ENCODE measurements at places on chromosomes 2 and 18.
A peak's percentile ranks its signal among the peaks of the same experiment; 100 is the strongest.

- peak; percentile 24 for DNase-seq
Observed at GRCh38 chr18:35521133-35521532, 23.4 kb upstream of the INO80C start.

DNA sequence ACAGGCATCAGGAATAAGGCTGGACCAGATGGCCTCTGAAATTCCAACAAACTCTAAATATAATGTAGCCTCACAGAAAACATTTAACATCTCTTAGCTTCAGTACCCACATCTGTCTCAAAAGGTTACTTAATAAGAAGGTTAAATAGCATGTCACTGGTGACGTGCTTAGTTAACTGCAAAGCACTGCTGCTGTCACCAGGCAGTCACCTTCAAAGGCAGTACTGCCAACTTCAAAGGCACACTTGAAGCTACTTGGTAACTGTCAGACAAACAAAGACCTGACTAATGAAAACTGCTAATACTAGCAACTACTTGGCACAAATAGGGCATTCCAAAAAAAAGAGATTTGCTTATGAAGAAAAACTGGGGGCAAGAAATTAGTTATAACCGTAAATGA is 36.2 kb downstream of the EPG5 start:
- DNase-seq = no peak

GRCh38 chr18:22346401-22346952 is 71.2 kb downstream of the CTAGE1 start:
- DNase-seq = no peak

DNA sequence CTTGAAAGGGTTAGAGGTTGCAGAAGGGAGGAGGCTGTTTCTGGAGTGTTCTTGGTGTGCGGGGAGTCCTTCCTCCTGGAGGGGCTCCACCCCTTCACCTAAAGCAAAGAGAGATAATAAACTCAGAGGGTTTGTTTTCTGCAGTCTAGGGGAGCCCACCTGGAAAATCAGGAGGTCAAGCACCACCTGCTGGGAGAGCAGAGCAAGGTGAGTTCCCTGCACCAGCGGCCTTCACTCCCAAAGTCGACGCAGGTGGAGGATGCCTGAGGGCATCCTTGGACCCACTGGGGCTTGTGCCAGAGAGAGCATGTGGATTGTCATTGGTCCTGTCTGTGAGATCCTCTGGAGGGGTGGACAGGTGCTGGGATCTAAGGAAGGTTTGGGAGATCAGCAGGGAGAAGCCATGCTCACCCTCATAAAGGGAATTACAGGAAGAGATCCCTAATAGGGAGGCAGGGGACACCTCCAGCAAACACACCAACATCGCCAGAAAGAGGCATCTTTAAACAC is 116.7 kb downstream of the KCNF1 start:
- no peak for DNase-seq

DNA sequence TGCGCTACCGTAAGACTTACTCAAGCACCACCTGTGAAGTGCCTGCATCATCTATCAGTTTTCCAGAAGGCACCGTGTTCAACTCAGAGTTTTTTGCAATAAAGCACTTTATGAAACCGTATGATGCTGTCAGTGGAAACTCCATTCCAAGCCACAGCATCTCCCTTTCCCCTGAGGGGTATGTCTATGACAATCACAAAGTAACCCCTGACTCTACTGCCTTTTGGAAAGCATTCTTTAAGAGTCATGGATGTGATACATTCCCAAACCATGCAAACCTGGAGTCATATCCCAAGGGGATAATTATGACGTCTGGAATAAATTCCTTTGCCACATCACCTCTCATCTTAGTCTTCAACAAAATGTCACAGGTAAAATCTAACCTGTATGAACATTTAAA is 39.2 kb downstream of the UNC50 start:
- no peak for DNase-seq

GRCh38 chr2:100524331-100524730 is 38.5 kb upstream of the PDCL3 start:
- DNase-seq = no peak

DNA sequence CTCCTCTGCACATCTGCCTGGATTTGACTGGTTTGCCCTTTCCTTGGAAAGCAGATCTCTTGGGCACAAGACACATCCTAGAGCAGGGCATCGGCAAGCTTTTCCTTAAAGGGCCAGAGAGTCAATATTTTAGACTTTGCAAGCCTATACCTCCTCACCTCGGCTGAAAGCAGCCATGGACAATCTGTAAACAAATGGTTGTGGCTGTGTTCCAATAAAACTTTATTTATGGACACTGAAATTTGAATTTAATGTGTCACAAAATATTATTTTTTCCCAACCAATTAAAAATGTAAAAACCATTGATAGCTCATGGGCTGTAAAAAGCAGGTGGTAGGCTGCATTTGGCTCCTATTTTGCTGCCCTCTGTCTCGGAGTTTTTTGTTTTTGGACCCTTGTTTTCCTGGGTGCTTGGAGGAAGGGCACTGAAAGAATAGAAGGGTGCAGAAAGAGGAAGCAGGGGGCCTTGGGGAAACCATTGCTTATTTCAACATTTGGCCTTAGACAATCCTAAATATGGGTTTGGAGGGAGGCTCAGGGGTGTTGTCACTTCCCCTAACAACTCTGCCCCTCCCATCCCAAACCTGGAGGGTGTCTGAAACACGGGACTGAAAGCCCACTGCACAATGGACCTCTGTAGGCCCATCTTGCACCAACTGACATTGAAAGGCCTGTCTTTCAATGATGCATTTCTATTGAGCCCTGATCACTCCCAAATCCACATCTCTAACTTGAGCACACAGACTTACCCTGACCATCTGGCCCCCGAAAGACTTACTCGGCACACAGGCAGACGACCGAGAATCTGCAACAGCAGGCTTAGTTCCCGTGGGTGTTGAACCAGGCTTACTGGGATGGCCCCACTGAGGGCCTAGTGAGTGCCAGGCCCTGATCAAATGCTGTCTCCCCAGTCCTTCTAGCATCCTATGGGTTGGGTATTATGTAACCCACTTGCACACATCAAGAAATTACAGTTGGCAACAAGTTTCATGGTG is 7.1 kb upstream of the ZFP36L2 start:
- no peak for DNase-seq

GRCh38 chr2:185473838-185474237 is 264.8 kb upstream of the FSIP2 start:
- DNase-seq = no peak

DNA sequence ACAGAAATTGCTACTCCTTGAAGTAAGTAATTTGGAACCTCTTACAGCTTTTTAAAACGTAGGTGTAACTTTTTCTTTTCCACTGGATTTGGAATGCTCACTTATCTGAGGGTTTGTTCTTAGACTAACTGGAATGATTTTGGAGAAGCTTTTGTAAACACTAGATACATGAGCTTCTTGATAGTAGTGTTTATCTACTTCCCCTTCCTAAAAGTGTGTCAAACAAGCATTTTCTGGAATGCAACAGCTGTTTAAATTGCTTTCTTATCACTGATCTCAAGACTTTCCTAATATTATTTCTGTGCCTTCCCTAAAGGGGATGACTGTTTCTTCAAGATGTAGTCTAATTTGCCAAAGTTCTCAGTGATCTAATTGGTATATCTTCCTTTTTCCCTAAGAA is 282.6 kb downstream of the CCDC178 start:
- DNase-seq = no peak

- DNase-seq = no peak
Observed at GRCh38 chr2:145750612-145751011, 1230.7 kb upstream of the ZEB2 start.

DNA sequence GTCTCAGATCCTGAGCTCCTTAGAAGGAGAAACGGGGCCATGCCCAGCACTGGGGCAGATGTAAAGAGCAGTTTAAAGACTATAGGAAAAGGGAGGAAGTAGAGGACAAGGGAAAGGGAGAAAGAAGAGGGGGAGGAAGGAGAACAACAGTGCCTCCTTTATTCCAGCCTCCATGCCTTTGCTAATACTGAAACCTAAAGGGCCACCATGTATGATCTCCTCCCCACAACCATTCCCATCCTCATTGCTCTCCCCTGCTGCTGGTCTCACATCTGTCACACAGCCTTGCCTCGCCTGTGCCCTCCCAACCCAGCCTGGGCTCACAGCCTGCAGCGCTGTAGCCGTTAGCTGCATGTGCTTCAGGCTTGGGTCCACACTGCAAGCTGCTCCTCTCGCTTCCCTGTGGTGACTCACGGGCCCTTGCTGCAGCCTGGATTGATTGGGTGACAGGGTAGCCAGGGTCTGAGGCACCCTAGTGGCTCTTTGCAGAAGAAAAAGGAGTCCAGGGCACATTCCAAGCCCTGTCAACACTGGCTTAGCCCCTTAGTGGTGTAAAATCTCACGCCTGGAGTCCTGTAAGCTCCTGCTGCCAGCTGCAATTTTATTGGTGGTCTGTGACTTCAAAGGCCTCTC is 281.9 kb downstream of the SRBD1 start:
- DNase-seq = no peak

- no peak for DNase-seq
Observed at GRCh38 chr2:45404807-45405297, 206.2 kb downstream of the SRBD1 start.

DNA sequence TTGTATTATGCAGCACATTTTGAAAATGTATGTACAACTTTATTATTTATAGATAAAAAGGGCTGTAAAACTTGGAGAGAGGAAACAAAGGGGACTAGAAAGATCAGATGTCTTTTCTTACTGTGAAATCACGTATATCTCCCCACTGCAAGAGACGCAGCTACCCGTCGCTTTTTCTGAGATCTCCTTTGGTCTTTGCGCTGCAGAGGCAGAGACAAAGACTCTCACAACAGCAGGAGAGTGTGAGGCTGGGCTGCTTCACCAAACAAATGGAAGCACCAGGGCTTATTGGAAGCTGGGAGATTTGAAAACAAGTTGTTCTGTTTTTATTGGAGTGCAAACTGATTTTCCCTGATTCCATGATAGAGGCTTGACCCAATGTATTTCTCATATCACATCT is 129.0 kb upstream of the PARD3B start:
- no peak for DNase-seq

DNA sequence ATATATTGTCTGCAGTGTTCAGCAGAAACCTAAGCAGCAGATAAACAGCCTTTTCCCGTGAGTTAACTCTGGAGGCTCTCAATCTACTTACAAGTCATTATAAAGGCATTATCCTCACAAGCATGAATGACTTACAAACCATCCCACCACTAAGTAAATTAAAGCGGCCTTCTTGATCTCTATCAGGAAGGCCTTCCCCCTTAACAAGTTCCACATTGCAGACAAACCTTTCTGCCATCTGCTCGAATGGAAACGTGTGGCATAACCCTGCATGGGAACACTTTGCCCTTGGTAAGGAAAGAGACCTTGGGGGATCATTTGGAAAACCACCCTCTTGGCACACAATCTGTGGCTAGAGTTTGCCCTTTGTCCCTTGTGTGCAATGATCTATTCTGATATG is 199.5 kb downstream of the OSR1 start:
- DNase-seq = no peak

GRCh38 chr2:60966507-60967405 is 50.8 kb upstream of the PEX13 start:
- no peak for DNase-seq

DNA sequence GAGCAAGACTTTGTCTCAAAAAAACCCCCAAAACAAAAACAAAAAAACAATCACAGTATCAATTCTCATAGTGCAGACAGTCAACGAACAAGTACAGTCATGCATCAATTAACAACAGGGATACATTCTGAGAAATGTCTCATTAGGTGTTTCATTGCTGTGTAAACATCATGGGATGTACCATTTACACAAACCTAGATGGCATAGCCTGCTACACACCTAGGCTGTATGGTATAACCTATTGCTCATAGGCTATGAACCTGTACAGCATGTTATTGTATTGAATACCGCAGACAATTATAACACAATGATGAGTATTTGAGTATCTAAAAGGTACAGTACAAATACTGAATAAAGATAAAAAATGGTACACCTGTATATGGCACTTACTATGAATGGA is 67.8 kb upstream of the LMAN1 start:
- DNase-seq = no peak

GRCh38 chr2:25309402-25309801 is 32.3 kb downstream of the DNMT3A start:
- DNase-seq = peak; percentile 87

GRCh38 chr2:119460076-119460475 is 28.4 kb downstream of the TMEM37 start:
- DNase-seq = no peak

GRCh38 chr2:232976176-232976575 is 36.9 kb downstream of the NGEF start:
- DNase-seq = no peak

GRCh38 chr18:58726671-58727070 is 55.4 kb downstream of the MALT1 start:
- DNase-seq = no peak

GRCh38 chr2:16303761-16304160 is 361.9 kb downstream of the CYRIA start:
- no peak for DNase-seq

GRCh38 chr2:221385716-221386115 is 186.4 kb downstream of the EPHA4 start:
- DNase-seq = no peak

DNA sequence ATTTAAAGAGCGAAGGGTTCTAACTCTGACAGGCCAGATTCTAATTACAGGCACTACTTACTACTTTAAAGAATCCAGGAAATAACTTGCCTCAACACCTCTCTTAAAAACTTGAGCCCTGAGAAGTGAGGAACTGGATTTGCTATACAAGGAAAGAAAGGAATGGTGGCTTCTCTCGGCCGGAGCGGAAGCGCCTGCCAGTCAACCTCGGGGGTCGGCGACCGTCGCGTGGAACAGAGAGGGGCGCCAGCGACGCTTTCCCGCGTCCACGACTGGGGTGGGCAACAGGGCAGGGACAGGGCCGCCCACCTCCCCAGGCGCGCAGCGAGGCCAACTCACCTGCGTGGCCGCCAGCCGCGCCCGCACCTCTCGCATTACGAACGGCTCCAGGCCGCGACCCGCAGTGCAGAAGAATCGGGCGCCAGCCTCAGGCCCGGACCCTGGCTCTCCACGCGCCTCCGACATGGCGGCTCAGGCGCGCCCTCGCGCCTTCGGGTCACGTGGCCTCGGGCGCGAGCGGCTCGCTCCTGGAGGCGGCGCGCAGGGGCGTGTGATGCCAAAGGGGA is at the start of gene THUMPD2:
Gene THUMPD2 (minus strand): TSS at position 484 of the 566 bp plus-strand sequence. CDS start 19 bp downstream, at position 465.
- DNase-seq = peak; percentile 91

DNA sequence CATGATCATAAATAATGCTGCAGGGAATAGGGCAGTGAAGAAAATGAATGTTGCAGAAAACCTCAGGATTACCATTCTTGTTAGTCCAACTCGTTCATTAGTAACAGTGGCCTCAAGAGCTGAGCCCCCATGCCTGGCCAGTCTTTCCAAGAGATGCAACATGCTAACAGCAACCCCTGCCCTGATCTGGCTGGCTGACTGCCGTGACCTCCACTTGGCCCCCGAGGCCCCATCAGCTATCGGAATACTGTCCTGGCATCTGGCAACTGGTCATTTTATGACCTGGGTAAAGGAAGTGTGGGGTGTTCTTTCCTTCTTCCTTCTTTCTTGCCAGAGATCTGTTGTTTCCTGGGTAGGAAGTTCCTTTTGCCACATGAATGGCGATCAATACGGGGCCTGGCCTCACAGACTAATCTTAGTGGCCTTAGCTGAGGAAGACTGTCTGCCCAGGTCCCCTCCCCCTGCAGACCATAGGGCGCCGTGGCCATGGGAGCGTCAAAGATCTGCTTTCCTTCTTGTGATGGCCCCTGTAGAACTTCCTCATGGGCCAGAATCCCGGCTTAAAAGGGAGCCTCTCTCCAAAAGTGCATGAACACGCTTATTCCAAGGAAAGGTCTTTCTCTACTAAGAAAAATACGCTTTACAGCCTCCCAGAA is 10.6 kb upstream of the TRABD2A start:
- DNase-seq = no peak

GRCh38 chr18:79782566-79783308 is 15.0 kb upstream of the KCNG2 start:
- DNase-seq = no peak
